ENCODE measurements at places on chromosomes 16 and 17. TPM values are rescaled to one million over a fixed set of nuclear protein-coding genes. Genes with fewer than 3 reads are reported as not detected.
A peak's percentile ranks its signal among the peaks of the same experiment; 100 is the strongest.

The PRSS33 gene
- not detected for total RNA-seq

GRCh38 chr17:74994440-74994839, 7.0 kb downstream of the CDR2L start:
- H3K27ac ChIP-seq, result peak overlapping the region; percentile 25
- no peak overlapping the region for H3K4me3 ChIP-seq
- DNase-seq, result no peak
- no peaks in the 10 kb centered on the region for H3K27me3 ChIP-seq

- H3K27ac ChIP-seq, result no peak overlapping the region
- DNase-seq, result no peak
- H3K36me3 ChIP-seq, result no peaks in the 10 kb centered on the region
- no peaks in the 10 kb centered on the region for H3K27me3 ChIP-seq
- no peaks in the 10 kb centered on the region for H3K4me1 ChIP-seq
- H3K4me3 ChIP-seq, result no peak overlapping the region
Measured at GRCh38 chr17:8896087-8896486, 28.6 kb upstream of the PIK3R6 start.

DNA sequence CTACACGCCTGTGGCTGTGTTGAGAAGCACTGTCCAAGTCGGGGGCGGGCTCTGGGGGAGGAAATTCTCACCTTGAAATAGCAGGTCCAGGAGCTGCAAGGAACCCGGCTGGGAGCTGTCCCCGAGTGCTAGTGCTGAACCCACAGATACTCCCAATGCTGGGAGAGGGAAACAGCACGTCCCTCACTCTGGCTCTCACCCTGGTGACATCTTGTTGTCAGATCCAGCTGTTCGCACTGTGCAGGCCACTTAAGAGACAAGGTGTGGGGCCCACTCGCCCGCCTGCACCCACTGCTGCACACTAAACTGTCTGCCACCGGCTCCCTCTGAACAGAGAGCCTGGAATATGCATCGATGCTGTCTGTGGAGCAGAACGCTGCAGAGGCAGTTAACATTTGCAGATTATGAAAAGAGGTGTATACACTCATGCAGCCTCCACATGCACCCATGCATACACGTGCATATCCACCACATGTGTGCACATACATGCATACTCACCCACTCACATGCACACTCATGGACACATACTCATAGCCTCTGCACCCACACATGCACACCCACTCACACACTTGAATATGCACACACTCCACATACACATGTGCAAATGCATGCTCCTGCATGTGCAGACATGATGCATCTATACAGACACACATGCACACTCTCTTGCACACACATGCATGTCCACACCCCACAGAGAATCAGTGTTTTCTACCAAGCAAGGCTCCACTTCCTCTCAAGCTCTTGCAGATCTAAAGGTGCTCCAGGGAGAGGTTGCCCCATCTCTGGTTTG, 42.0 kb downstream of the MGAT5B start:
- no peak for DNase-seq
- H3K4me3 ChIP-seq, result no peak overlapping the region
- H3K36me3 ChIP-seq, result no peaks in the 10 kb centered on the region
- H3K27ac ChIP-seq, result no peak overlapping the region
- peaks cover 25% of the 10 kb centered on the region for H3K27me3 ChIP-seq

The TRIM72 gene
- 0.15 TPM for total RNA-seq

The C17orf50 gene
- total RNA-seq, result not detected

The KRTAP4-9 gene
- 58.8 TPM for total RNA-seq

- peaks cover 9% of the 10 kb centered on the region for H3K4me1 ChIP-seq
- DNase-seq, result no peak
- H3K4me3 ChIP-seq, result no peak overlapping the region
- no peak overlapping the region for H3K27ac ChIP-seq
Measured at GRCh38 chr17:14791221-14791620, 473.9 kb downstream of the PMP22 start.

The ASGR1 gene
- 2.3 TPM for total RNA-seq

The CIITA gene
- 9.7 TPM for total RNA-seq

DNA sequence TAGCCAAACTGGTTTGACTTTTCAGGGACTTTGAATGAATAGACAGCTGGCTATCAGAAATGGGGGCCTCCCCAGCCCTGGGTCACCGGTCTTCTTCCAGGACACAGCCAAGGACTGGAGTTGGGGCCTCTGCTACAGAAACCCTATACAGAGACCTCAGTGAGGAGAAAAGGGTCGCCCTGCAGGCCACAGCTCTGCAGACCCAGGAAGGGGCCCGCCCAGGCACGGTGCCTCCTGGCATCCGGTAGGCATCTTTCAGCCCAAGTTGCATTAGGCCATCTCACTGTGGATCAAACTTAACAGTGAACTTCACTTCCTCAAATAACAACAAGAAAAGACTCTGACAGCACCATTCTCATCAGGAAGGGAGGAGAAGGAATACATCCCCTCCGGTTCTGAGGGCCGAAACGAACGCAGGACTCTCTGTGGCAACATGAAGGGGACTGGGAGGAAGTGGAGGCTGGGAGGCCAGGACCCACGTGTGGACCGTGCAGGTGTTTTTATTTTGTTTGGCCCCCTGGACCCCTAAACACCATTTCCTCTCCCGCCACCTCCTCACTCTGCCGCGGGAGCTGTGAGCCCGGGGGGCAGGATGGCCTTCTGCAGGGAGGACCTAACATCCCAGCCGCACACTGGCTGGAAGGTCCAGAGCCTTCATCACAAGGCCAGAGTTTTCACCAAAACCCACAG, 7.2 kb downstream of the SLC38A10 start:
- H3K27me3 ChIP-seq, result no peaks in the 10 kb centered on the region
- H3K4me1 ChIP-seq, result peaks cover 36% of the 10 kb centered on the region
- no peak overlapping the region for H3K4me3 ChIP-seq
- no peak for DNase-seq

DNA sequence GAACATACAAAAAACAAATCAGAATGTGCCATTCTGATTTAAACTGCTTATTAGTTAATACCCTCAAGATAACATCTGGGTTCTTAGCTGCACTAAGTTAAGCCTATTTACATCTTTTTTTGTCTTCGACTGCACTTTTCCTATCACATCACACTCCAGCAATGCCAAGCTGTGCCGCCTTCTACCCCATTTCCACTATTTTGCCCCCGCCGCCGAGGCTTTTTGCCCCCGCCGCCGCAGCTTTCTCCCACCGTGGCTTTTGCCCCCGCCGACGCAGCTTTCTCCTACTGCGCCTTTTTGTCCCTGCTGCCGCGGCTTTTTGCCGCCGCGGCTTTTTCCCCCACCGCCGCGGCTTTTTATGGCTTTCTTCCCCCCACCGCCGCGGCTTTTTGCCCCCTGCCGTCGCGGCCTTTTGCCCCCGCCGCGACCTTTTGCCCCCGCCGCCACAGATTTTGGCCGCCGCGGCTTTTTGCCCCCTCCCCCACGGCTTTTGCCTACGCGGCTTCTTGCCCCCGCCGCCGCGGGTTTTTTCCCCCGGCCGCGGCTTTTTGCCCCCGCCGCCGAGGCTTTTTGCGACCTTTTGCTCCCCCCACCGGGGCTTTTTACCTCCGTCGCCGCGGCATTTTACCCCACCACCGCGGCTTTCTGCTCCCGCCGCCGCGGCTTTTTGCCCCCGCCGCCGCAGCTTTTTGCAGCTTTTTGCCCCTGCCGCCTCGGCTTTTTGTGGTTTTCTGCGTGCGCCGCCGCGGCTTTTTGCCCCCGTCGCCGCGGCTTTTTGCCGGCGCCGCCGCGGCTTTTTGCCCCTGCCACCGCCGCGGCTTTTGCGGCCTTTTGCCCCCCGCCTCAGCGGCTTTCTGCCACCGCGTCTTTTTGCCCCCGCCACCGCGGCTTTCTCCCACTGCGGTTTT, 331.4 kb upstream of the WSB1 start:
- no peak overlapping the region for H3K27ac ChIP-seq
- H3K4me3 ChIP-seq, result no peak overlapping the region
- DNase-seq, result no peak

The TBC1D3I gene
- 0.42 TPM for total RNA-seq

DNA sequence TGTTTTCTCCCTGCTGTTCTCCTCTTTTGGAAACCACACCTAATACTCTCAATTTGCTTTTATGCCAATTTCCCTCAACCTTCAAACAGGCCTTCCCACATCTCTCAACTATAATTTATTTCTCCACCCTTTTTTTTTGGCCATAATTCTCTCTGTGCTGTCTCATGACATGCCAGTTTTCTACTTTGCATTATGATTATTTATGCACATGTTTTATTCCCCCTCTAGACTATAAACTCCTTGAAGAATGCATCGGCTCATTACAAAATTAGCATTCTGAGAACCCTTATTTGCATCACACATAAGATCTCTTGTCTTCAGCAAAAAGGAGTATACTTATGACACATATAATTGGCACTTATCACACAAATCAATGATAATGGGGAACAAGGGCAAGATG, 10.9 kb upstream of the LYRM9 start:
- no peaks in the 10 kb centered on the region for H3K4me1 ChIP-seq
- H3K36me3 ChIP-seq, result no peaks in the 10 kb centered on the region
- no peak overlapping the region for H3K4me3 ChIP-seq
- H3K27ac ChIP-seq, result no peak overlapping the region
- peaks cover 4% of the 10 kb centered on the region for H3K27me3 ChIP-seq

- H3K36me3 ChIP-seq, result no peaks in the 10 kb centered on the region
- H3K4me3 ChIP-seq, result no peak overlapping the region
- H3K4me1 ChIP-seq, result no peaks in the 10 kb centered on the region
- H3K27me3 ChIP-seq, result no peaks in the 10 kb centered on the region
- DNase-seq, result no peak
- H3K27ac ChIP-seq, result no peak overlapping the region
Measured at GRCh38 chr17:13230350-13231264, 212.8 kb upstream of the ELAC2 start.

The RPS15A gene
- 2,360 TPM for total RNA-seq

DNA sequence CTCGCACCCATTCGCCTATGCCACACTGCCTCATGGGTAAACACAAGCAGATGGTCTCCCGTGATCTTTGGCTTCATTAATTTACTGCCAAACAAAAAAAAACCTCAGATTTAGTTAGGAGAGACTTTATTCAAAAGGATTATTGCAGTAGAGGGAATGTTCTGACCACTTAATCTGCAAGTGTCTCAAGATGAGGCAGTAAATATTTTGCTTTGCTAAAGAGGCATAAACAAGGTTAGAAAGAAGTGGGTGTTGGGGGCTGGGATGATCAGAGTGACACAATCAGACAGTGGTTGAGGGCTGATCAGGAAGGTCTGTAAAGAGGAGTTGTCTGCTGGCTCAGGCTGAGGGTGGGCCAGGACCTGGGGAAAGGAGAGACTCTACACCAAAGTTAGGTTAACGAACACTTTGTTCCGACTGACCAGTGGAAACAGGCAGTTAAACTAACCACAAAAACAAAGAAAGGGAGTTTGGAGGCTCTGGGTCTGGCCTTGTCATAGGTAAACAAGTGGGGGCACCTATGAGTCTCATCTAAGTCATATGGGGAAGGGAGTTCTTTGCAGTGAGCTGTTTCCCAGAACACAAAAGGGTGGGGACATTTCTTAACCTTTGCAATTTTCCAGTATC, 28.5 kb downstream of the HSD17B2 start:
- H3K36me3 ChIP-seq, result no peaks in the 10 kb centered on the region
- no peak for DNase-seq
- H3K4me3 ChIP-seq, result no peak overlapping the region

The CA4 gene
- total RNA-seq, result 9.0 TPM

The HOXB7 gene
- total RNA-seq, result 0.95 TPM

GRCh38 chr16:30357715-30358576, 2.8 kb upstream of the CD2BP2 start:
- H3K27me3 ChIP-seq, result no peaks in the 10 kb centered on the region
- no peak for DNase-seq
- H3K4me1 ChIP-seq, result peaks cover 39% of the 10 kb centered on the region
- H3K27ac ChIP-seq, result no peak overlapping the region
- H3K4me3 ChIP-seq, result no peak overlapping the region
- H3K36me3 ChIP-seq, result peaks cover 63% of the 10 kb centered on the region

DNA sequence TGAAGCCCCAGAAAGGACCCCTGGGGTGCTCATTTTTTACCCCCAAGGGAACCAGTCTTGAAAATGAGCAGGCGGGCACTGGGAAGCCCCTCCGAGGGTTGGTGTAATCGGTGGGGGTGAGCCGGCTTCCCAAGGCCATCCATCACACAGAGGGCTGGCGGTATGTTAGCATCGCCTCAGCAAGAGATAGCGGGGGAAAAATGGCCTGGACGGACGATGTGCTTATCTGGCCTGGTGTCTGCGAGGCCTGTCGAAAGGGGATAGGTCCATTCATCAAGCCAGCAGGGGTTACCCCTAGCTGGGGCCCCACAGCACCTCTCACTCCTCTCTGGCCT, 188.9 kb downstream of the IRF8 start:
- peak; percentile 10 for DNase-seq
- H3K36me3 ChIP-seq, result no peaks in the 10 kb centered on the region
- H3K4me3 ChIP-seq, result no peak overlapping the region
- H3K4me1 ChIP-seq, result no peaks in the 10 kb centered on the region
- no peak overlapping the region for H3K27ac ChIP-seq
- peaks cover 45% of the 10 kb centered on the region for H3K27me3 ChIP-seq

The TLE7 gene
- total RNA-seq, result not detected

DNA sequence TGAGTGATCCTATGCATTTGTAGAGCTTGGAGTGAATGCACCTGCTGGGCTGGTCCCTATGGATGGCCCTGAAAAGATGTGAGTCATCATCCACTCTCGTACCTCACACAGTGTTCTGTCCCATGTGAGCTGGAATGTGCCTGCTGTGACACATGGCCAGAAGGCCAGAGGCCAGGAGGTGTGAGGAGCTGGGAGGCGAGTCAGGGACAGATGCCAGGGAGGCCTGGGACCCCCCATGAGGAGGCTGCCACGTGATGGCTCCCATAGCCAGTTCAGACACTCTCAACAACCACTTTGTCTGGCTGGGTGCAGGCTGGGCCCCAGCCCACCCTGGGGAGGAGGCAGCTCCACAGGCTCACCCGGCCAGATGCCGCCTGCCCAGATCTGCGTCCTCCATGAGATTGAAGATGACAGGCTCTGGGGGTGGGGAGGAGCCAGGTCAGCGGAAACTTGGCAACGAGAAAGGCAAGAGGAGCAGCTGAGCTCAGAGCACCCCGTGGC, 168.8 kb downstream of the C16orf78 start:
- no peak overlapping the region for H3K4me3 ChIP-seq
- H3K36me3 ChIP-seq, result no peaks in the 10 kb centered on the region
- no peaks in the 10 kb centered on the region for H3K27me3 ChIP-seq
- no peak overlapping the region for H3K27ac ChIP-seq
- H3K4me1 ChIP-seq, result no peaks in the 10 kb centered on the region
- no peak for DNase-seq

The SNX20 gene
- total RNA-seq, result 2.1 TPM

GRCh38 chr17:80426671-80427326, 11.8 kb downstream of the ENDOV start:
- H3K4me1 ChIP-seq, result peaks cover 20% of the 10 kb centered on the region
- no peak overlapping the region for H3K27ac ChIP-seq
- peaks cover 7% of the 10 kb centered on the region for H3K36me3 ChIP-seq
- no peaks in the 10 kb centered on the region for H3K27me3 ChIP-seq

DNA sequence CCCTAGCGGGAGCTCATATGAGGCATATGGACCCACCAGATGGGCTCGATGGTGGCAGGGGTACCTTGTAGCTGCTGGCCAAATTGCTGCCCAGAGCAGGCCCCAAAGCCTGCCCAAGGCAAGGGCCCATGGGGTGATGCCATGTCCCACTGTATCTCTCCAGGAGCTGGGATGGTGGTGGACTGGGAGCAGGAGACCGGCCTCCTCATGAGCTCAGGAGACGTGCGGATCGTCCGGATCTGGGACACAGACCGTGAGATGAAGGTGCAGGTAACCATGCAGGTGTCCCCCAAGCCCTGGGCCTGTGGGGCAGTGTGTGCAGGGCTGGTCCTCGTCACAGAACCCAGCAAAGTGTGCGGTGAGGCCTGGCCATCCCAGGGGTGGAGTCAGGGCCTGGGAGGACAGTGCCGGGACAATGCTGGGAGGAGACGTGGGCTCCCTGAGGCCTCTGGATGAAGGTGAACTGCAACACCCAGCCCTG, 34.1 kb upstream of the CHMP6 start:
- no peak overlapping the region for H3K27ac ChIP-seq
- no peak overlapping the region for H3K4me3 ChIP-seq
- H3K27me3 ChIP-seq, result no peaks in the 10 kb centered on the region
- peaks cover 11% of the 10 kb centered on the region for H3K36me3 ChIP-seq
- peak; percentile 56 for DNase-seq

All from suprapubic skin (tissue), 4 donors.